ENCODE measurements at places on chromosomes 2 and 18.

DNA sequence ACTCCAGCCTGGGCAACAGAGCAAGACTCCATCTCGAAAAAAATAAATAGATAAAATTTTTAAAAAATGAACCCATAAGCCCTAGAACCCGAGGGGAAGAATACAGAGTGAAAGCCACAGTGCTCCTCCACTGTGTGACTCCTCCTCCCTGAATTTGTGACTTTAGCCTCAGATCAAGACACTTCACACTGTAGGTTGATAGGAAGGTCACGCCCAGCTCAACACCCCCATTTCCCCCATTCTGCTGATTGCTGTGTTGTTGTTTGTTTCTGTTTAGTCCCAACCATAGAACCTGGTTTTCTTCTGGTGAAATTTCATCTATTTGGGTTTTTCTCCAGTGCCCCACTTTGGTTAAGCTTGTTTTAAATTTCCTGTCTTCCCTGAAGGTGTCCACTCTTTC is 102.2 kb downstream of the VIT start:
- no peaks in the 10 kb centered on the region for H3K27me3 ChIP-seq
- H3K4me3 ChIP-seq = no peak overlapping the region
- DNase-seq = no peak
- no peaks in the 10 kb centered on the region for H3K36me3 ChIP-seq
- no peak overlapping the region for H3K27ac ChIP-seq

GRCh38 chr2:45253151-45253550 is 243.9 kb upstream of the SIX2 start:
- peaks cover 17% of the 10 kb centered on the region for H3K4me1 ChIP-seq
- no peak overlapping the region for H3K27ac ChIP-seq
- H3K4me3 ChIP-seq = no peak overlapping the region
- DNase-seq = no peak
- no peaks in the 10 kb centered on the region for H3K36me3 ChIP-seq
- H3K27me3 ChIP-seq = no peaks in the 10 kb centered on the region

- no peaks in the 10 kb centered on the region for H3K4me1 ChIP-seq
- no peaks in the 10 kb centered on the region for H3K27me3 ChIP-seq
- no peak for DNase-seq
- no peak overlapping the region for H3K27ac ChIP-seq
- H3K36me3 ChIP-seq = no peaks in the 10 kb centered on the region
These were observed 263.0 kb downstream of the NDUFA10 start for GRCh38 chr2:239762106-239762505.

GRCh38 chr2:96885432-96886347 is 15.8 kb upstream of the SEMA4C start:
- no peak overlapping the region for H3K4me3 ChIP-seq
- no peaks in the 10 kb centered on the region for H3K27me3 ChIP-seq
- peaks cover 26% of the 10 kb centered on the region for H3K4me1 ChIP-seq
- no peak for DNase-seq
- H3K27ac ChIP-seq = no peak overlapping the region
- no peaks in the 10 kb centered on the region for H3K36me3 ChIP-seq

GRCh38 chr18:21632393-21632792 is 20.3 kb downstream of the SNRPD1 start:
- no peak overlapping the region for H3K27ac ChIP-seq
- H3K27me3 ChIP-seq = no peaks in the 10 kb centered on the region
- H3K4me3 ChIP-seq = no peak overlapping the region

DNA sequence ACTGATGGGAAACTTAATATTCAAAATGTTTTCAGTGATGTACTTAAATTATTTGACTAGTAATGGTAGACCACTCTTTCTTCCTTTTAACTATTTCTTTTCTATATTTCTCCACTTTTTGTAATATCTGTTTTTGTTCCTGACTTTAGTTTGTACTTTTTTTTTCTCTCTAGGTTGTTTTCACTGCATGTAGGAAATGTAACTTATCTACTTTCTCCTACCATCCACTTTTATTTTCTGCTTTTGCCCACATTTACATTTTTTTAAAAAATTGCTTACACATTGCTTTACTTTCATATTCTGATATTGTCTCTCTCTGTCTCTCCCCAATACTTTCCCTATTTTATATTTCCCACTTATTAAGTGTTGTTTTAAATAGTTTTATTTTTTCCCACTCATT is 47.0 kb downstream of the ZNF407 start:
- no peak overlapping the region for H3K27ac ChIP-seq
- H3K4me1 ChIP-seq = no peaks in the 10 kb centered on the region
- no peak overlapping the region for H3K4me3 ChIP-seq
- peaks cover 4% of the 10 kb centered on the region for H3K36me3 ChIP-seq
- no peak for DNase-seq
- H3K27me3 ChIP-seq = no peaks in the 10 kb centered on the region

- DNase-seq = no peak
- no peak overlapping the region for H3K4me3 ChIP-seq
- no peaks in the 10 kb centered on the region for H3K36me3 ChIP-seq
- H3K27me3 ChIP-seq = no peaks in the 10 kb centered on the region
These were observed 79.6 kb upstream of the GCFC2 start for GRCh38 chr2:75790121-75790813.

DNA sequence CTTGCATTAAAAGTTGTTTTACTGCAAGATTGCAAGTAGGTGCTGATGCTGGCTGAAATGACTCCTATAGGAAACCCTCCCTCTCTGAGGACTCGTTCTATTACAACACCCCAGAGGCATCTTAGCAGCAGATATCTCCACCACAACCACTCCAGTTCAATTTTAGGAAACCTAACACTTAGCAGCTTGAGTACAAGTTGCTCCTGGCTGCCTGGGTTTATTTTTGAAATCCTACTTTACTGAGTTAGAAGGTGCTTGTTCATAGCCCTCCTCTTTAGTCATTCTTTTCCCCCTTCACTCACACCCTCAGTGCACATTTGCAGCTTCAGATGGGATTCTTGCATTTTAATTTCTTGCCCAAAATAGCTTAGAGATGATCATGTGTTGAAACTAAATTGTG is 111.5 kb downstream of the MTCL1 start:
- no peak for DNase-seq
- H3K27me3 ChIP-seq = no peaks in the 10 kb centered on the region
- no peaks in the 10 kb centered on the region for H3K4me1 ChIP-seq
- H3K36me3 ChIP-seq = no peaks in the 10 kb centered on the region
- no peak overlapping the region for H3K4me3 ChIP-seq

DNA sequence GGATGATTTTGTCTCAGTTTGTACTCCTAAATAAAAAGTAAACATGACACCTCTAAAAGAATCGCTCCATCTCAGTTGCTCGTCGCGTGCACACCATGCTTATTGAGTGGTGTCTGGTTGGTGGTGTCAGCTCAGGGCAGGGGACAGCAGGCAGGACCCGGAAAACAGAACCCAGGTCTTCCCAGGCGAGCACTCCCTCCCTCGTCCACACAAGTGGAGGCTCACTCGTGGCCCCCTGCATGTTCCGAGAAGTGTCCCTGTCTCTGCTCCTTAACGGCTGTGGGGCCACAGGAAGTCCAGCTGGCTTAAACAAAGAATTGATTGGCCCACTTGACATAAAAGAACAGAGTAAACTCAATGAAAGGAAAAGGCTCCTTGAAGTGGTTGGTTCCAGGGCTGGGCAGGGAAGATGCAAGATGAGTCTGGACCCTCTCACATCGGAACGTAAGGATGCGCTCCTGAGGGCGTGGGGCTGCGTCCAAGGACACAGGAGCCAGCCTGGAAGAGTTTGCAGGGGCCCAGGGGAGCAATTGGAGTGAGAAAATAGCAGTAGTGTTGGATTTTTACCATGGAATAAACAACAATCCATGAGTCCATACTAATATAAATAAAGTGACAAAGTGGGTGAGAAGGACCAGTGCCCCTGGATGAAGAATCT is 13.1 kb upstream of the CNDP1 start:
- H3K4me3 ChIP-seq = no peak overlapping the region
- no peak for DNase-seq
- H3K36me3 ChIP-seq = peaks cover 57% of the 10 kb centered on the region
- H3K27ac ChIP-seq = no peak overlapping the region
- H3K4me1 ChIP-seq = no peaks in the 10 kb centered on the region

GRCh38 chr2:121565389-121566250 is 34.9 kb downstream of the RNU4ATAC start:
- peaks cover 7% of the 10 kb centered on the region for H3K4me1 ChIP-seq
- DNase-seq = no peak
- H3K27me3 ChIP-seq = no peaks in the 10 kb centered on the region
- peaks cover 9% of the 10 kb centered on the region for H3K36me3 ChIP-seq

GRCh38 chr18:70195852-70196434 is 9.5 kb downstream of the RTTN start:
- peak; percentile 8 for DNase-seq
- no peak overlapping the region for H3K4me3 ChIP-seq
- H3K36me3 ChIP-seq = peaks cover 12% of the 10 kb centered on the region
- H3K4me1 ChIP-seq = no peaks in the 10 kb centered on the region

DNA sequence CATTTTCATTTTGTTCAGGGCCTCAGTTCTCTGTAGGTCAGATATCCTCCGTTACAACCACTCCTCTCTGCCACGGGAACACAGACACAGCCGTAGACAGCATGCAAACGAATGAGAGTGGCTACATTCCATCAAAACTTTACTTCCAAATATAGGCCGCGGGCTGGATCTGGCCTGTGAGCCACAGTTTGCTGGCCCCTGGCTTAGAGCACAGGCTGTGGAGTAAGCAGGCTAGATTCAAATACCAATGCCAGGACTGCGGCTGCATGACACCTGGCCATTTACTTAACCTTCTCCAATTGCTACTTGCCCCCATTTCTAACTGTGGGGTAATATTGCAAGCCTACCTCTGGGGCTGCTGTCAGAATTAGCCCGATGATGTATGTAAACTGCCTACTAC is 325.8 kb upstream of the POU3F3 start:
- H3K36me3 ChIP-seq = no peaks in the 10 kb centered on the region
- H3K27ac ChIP-seq = no peak overlapping the region
- no peaks in the 10 kb centered on the region for H3K4me1 ChIP-seq
- H3K27me3 ChIP-seq = no peaks in the 10 kb centered on the region
- no peak for DNase-seq

DNA sequence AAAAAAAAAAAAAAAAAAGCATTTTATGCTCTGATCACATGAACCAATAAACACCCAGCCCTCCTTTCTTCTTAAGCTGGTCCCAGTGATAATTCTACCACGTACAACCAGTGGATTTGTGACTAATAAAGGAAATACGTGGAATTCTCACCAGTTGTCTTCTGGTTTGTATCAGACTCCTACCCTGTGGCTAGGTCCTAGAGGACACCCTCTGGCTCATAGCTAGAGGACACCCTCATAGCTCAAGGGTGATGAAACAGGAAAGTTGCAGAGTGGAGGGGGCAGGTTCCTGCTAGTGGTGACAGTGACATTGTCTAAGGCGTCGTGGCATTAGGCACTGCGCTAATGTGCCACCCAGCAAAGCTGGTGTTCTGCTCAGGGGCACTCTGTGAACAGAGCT is 167.8 kb downstream of the BCL11A start:
- H3K4me3 ChIP-seq = no peak overlapping the region
- no peaks in the 10 kb centered on the region for H3K36me3 ChIP-seq
- H3K27ac ChIP-seq = no peak overlapping the region
- no peaks in the 10 kb centered on the region for H3K27me3 ChIP-seq

GRCh38 chr2:168948621-168949212 is 47.6 kb downstream of the G6PC2 start:
- no peak overlapping the region for H3K4me3 ChIP-seq
- H3K36me3 ChIP-seq = no peaks in the 10 kb centered on the region
- DNase-seq = peak; percentile 4
- H3K27ac ChIP-seq = no peak overlapping the region

- peak overlapping the region; percentile 99 for H3K27ac ChIP-seq
- no peak overlapping the region for H3K4me3 ChIP-seq
- no peaks in the 10 kb centered on the region for H3K27me3 ChIP-seq
- H3K4me1 ChIP-seq = peaks cover 55% of the 10 kb centered on the region
- peaks cover 25% of the 10 kb centered on the region for H3K36me3 ChIP-seq
These were observed 157.4 kb downstream of the GLI2 start for GRCh38 chr2:120892967-120893667.

DNA sequence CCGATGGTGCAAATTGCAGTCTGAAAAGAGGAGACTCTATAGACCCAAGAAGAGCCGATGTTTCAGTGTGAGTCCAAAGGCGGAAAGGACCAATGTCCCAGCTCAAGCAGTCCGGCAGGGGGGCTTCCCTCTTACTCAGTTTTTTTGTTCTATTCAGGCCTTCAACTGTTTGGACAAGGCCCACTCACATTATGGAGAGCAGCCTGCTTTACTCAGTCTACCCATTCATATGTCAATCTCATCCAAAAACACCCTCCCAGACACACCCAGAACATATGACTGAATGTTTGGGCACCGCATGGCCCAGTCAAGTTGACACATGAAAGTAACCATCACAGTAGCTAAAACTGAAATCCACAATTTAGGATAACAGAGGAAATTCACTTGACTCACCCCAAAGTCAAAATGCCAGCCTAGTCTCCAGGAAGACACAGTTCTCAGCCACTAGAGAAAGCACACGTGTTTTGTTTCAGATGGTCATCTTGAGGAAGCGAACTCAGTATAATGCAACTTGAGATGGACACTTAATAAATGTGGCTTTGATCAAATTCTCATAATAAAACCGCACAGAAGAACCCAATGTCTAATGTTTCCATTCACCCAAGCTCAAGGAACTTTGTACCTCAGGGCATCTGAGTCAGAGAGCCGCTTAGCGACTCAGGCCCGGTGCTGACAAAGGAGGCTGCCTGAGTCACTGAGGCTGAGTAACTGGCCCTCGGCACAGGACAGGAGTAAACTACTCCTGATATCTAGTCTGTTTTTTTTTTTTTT is 2.4 kb downstream of the FHL2 start:
- peaks cover 4% of the 10 kb centered on the region for H3K4me1 ChIP-seq
- no peaks in the 10 kb centered on the region for H3K27me3 ChIP-seq
- no peak overlapping the region for H3K4me3 ChIP-seq
- H3K36me3 ChIP-seq = no peaks in the 10 kb centered on the region
- no peak for DNase-seq

DNA sequence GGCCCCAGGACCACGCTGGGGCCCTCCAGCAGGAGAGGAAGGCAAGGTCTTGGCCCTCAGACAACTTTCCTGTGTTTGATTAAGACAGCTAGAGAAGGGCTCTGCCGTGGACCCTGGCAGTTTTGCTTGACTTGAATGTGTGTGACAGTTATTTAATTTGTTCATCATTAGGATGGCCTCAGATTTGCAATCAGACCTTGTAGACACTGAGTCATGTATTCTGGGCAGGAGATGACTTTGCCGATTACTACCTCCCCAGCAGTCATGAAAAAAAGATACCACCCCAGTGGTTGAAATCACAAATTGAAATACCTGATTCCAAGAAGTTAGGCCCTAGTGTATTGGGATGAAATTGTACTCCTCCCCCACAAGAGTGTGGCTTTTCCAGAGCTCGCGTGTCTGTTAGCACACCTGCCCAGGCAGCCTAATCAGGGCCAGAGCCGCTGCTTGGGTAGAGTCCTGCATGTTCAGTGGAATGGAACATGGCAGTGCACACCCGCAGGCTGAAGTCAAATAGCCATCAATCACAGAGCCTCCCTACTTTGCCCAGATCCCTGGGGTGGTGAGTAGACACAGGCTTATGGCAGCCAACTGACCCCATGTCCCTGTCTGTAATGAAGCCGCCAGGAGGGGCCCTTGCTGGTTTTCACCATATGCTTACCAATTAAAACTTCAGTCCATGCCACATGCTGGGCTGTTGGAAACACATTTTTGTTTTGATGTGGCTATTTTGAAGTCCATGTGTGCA is 122.5 kb downstream of the TPGS2 start:
- peaks cover 52% of the 10 kb centered on the region for H3K36me3 ChIP-seq
- H3K27ac ChIP-seq = no peak overlapping the region
- no peak overlapping the region for H3K4me3 ChIP-seq
- H3K4me1 ChIP-seq = peaks cover 1% of the 10 kb centered on the region
- DNase-seq = no peak

- DNase-seq = no peak
- no peak overlapping the region for H3K27ac ChIP-seq
- H3K27me3 ChIP-seq = no peaks in the 10 kb centered on the region
- no peaks in the 10 kb centered on the region for H3K4me1 ChIP-seq
These were observed 102.7 kb upstream of the SMAD2 start for GRCh38 chr18:48032876-48033789.
